ENCODE measurements at places on chromosomes 5 and 9. TPM values are rescaled to one million over a fixed set of nuclear protein-coding genes. Genes with fewer than 3 reads are reported as not detected.
A peak's percentile ranks its signal among the peaks of the same experiment; 100 is the strongest.

Gene DDX31
- total RNA-seq, result 23.1 TPM

Gene RFX3
- 4.5 TPM for total RNA-seq

Gene F12
- 13.3 TPM for total RNA-seq

Gene GADD45G
- 5.4 TPM for total RNA-seq

Gene TAF11L5
- total RNA-seq, result not detected

Gene SPINK6
- not detected for total RNA-seq

Gene RLN2
- total RNA-seq, result 1.9 TPM

Gene TLX3
- not detected for total RNA-seq

GRCh38 chr5:88683506-88684135 is 199.4 kb downstream of the MEF2C start:
- DNase-seq, result peak; percentile 34
- H3K36me3 ChIP-seq, result no peaks in the 10 kb centered on the region
- no peak overlapping the region for H3K4me3 ChIP-seq
- H3K27me3 ChIP-seq, result peaks cover 5% of the 10 kb centered on the region
- 0 out of 2 replicates have a peak, but pooled peaks cover 9% of the 10 kb centered on the region for H3K4me1 ChIP-seq

DNA sequence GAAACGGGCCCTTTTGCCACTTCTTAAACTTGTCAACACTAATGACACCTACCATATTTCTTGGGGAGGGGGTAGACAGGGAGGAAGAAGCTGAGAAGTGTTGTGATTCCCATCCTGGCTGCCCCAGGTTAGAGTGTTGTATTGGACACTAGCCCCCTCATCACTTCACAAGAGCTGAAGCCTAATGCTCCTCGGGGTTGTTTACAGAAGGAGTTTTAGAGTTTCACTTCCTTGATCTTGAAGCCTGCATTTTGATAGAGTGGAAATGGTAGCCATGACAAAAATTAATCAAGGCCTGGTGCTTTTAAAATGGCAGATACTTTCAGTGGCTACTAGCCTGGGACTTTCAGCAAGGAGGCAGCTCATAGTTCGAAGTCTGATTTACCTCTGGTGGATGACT is 11.0 kb upstream of the FAM120AOS start:
- H3K27ac ChIP-seq, result no peak overlapping the region
- H3K4me1 ChIP-seq, result peaks cover 12% of the 10 kb centered on the region
- no peaks in the 10 kb centered on the region for H3K27me3 ChIP-seq
- no peak for DNase-seq
- H3K4me3 ChIP-seq, result no peak overlapping the region
- H3K36me3 ChIP-seq, result no peaks in the 10 kb centered on the region

GRCh38 chr5:17918373-17919104 is 284.3 kb downstream of the TAF11L14 start:
- no peak overlapping the region for H3K27ac ChIP-seq
- no peaks in the 10 kb centered on the region for H3K27me3 ChIP-seq
- DNase-seq, result no peak
- H3K4me3 ChIP-seq, result no peak overlapping the region
- H3K36me3 ChIP-seq, result no peaks in the 10 kb centered on the region

- no peaks in the 10 kb centered on the region for H3K36me3 ChIP-seq
- no peak overlapping the region for H3K27ac ChIP-seq
- H3K4me3 ChIP-seq, result no peak overlapping the region
- no peaks in the 10 kb centered on the region for H3K27me3 ChIP-seq
- no peaks in the 10 kb centered on the region for H3K4me1 ChIP-seq
These were observed 27.3 kb downstream of the AFAP1L1 start for GRCh38 chr5:149298842-149299404.

GRCh38 chr9:128106181-128106939 is 21.2 kb downstream of the PTGES2 start:
- no peak overlapping the region for H3K4me3 ChIP-seq
- no peak for DNase-seq
- H3K27ac ChIP-seq, result no peak overlapping the region
- H3K4me1 ChIP-seq, result peaks cover 16% of the 10 kb centered on the region
- H3K27me3 ChIP-seq, result no peaks in the 10 kb centered on the region

GRCh38 chr9:113963696-113964494 is 87.8 kb downstream of the ZNF618 start:
- H3K4me1 ChIP-seq, result no peaks in the 10 kb centered on the region
- H3K27ac ChIP-seq, result no peak overlapping the region
- H3K27me3 ChIP-seq, result no peaks in the 10 kb centered on the region
- DNase-seq, result no peak

DNA sequence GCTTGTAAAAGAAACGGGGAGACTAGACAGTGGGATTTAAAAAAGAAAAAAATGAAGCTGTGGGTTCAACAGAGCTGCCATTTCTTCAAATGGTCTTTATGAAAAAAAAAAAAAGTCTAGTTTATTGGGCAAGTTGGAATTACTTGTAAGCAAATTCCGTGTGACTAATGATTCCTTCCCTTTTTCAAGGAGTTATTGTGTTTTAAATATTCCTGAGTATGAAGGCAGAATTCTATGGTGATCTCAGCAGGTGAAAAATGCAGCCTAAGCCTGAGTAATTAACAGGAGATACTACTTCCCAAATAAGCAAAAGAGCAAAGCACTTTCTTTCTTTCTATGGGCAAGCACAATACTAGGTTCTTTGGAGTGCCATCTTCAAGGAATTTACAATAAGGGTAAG is 481.9 kb downstream of the ZNF608 start:
- no peak for DNase-seq
- no peak overlapping the region for H3K27ac ChIP-seq
- no peaks in the 10 kb centered on the region for H3K27me3 ChIP-seq
- H3K4me3 ChIP-seq, result no peak overlapping the region
- peaks cover 14% of the 10 kb centered on the region for H3K4me1 ChIP-seq

GRCh38 chr5:61790007-61790406 is 457.9 kb downstream of the ZSWIM6 start:
- H3K36me3 ChIP-seq, result no peaks in the 10 kb centered on the region
- peaks cover 9% of the 10 kb centered on the region for H3K4me1 ChIP-seq
- no peak overlapping the region for H3K27ac ChIP-seq
- H3K4me3 ChIP-seq, result no peak overlapping the region
- no peak for DNase-seq

DNA sequence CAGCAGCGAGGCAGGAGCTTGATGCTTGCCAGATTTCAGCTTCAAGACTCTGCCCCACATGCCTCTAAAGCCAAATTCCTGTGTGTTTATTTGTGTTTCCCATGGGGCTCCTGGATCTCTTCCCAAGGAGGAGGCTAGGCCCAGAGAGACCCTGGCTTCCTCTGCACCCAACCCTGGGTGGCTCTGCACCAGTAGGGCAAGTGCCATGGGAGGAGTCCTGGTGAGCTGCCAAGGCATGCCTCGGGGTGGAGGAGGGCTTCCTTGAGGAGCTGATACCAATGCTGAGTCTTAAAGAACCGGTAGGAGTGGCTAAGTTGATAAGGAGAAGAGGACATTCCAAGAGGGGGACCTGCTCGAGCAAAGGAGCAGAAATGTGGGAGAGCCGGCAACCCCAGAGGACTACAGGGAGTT is 6.8 kb upstream of the TIFAB start:
- no peak overlapping the region for H3K27ac ChIP-seq
- no peaks in the 10 kb centered on the region for H3K36me3 ChIP-seq
- H3K4me1 ChIP-seq, result peaks cover 3% of the 10 kb centered on the region
- no peak overlapping the region for H3K4me3 ChIP-seq
- no peaks in the 10 kb centered on the region for H3K27me3 ChIP-seq

GRCh38 chr5:109695005-109695926 is 5.5 kb downstream of the MAN2A1 start:
- H3K27me3 ChIP-seq, result no peaks in the 10 kb centered on the region
- H3K36me3 ChIP-seq, result no peaks in the 10 kb centered on the region
- H3K27ac ChIP-seq, result no peak overlapping the region
- no peak overlapping the region for H3K4me3 ChIP-seq
- DNase-seq, result no peak

DNA sequence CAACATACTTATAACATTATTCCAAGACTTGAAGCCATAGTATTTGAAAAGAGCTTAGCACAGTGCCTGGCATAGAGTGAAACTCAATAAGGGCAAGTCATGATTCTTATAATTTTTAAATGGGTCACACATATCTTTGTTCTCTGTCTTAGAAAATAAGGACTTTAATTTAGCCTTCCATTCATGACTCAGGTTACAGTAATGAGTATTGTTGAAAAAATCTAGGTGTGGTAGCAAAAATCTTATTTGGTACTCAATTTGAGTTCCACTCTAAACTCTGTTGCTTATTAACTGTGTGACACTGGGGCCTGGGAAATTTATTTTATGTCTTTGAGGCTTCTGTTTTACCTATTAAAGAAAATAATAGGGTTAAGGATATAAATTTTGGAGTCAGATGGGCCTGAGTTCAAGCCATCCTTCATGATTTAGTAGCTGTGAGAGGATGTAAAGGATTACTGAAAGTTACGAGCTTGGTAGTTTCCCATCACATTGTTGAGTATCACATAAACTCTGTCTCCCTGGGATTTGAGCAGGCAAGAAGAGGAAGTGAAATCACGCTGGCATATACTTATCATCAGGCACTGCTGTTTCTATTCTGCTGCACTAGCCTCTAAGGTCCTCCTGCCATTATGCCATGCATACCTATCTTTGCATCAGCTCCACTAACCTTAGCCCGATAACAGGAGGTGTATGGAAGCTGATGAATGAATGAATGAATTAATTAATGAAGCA is 1.5 kb downstream of the SPINK9 start:
- H3K27me3 ChIP-seq, result no peaks in the 10 kb centered on the region
- H3K27ac ChIP-seq, result no peak overlapping the region
- no peaks in the 10 kb centered on the region for H3K36me3 ChIP-seq
- no peak for DNase-seq
- H3K4me3 ChIP-seq, result no peak overlapping the region
- H3K4me1 ChIP-seq, result no peaks in the 10 kb centered on the region

- no peaks in the 10 kb centered on the region for H3K36me3 ChIP-seq
- no peaks in the 10 kb centered on the region for H3K27me3 ChIP-seq
- H3K27ac ChIP-seq, result no peak overlapping the region
These were observed 240.2 kb downstream of the CDH12 start for GRCh38 chr5:22612928-22613327.

- DNase-seq, result no peak
- H3K27me3 ChIP-seq, result no peaks in the 10 kb centered on the region
- H3K36me3 ChIP-seq, result no peaks in the 10 kb centered on the region
- H3K27ac ChIP-seq, result no peak overlapping the region
These were observed 188.9 kb downstream of the PDZD2 start for GRCh38 chr5:31827867-31828266.

DNA sequence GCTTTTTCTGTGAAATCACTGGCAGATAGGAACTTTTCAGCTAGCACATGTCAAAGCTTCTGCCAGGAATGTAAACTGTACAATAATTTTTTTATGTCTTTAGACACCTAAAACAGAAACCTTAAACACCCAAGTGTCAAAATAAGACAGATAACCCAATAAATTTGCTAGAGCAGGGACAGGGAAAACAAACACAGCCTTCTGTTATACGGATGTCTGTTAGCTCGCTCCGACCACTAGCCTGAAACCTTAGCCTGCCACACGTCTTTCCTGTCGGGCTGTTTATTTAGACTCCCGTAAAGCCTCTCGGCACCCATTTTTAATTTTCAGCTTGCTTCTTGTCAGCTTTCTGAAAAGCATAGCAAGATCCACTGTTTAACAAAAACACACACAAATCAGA is 355.4 kb upstream of the SLC24A2 start:
- no peaks in the 10 kb centered on the region for H3K27me3 ChIP-seq
- H3K4me3 ChIP-seq, result no peak overlapping the region
- H3K36me3 ChIP-seq, result no peaks in the 10 kb centered on the region
- DNase-seq, result no peak

GRCh38 chr9:113899205-113899604 is 23.1 kb downstream of the ZNF618 start:
- H3K27ac ChIP-seq, result no peak overlapping the region
- H3K36me3 ChIP-seq, result no peaks in the 10 kb centered on the region
- DNase-seq, result no peak
- H3K27me3 ChIP-seq, result no peaks in the 10 kb centered on the region
- no peaks in the 10 kb centered on the region for H3K4me1 ChIP-seq

DNA sequence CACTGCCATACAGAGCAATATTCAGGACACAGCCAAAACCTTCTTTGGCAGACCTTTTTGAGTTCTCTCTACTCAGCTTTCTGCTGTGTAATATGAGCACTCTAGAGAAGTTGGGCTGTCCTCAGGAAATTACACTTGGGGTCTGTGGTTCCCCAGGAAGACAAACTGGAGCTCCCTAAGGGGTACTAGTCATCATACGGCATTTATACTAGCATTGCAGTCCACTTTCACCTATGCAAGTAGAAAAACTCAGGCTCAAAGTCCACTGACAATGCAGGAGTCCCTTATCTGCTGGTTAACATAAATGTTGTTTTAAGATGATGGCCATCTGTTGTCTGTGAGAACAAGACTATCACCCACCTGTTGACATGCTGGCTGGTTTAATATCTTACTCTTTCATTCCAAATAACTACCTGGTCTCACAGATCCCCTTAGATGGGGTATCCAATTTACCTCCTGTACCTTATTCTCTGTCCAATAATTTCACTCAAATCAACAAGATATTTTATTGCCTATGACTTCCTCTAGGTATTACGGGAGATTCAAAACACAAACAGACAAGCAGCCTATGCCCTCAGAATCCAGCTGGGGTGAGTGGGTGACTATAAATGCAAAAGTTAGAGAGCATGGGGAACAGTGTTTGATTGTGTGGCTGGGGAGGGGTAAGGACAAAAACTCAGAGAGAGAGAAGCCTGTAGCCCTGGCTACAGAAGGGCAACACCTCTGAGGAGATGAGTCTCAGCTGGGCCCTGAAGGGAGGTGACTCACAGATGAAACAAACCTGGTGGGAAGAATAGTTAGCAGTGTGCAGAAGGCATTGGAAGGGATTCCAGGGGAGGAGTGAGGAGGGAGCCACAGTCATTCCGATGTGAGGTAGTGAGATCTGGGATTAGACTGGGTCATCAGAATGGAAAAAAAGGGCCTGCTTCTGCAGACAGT is 10.2 kb downstream of the DOCK8 start:
- no peaks in the 10 kb centered on the region for H3K36me3 ChIP-seq
- peak; percentile 37 for DNase-seq
- H3K27ac ChIP-seq, result no peak overlapping the region
- peaks cover 35% of the 10 kb centered on the region for H3K4me1 ChIP-seq
- no peaks in the 10 kb centered on the region for H3K27me3 ChIP-seq

DNA sequence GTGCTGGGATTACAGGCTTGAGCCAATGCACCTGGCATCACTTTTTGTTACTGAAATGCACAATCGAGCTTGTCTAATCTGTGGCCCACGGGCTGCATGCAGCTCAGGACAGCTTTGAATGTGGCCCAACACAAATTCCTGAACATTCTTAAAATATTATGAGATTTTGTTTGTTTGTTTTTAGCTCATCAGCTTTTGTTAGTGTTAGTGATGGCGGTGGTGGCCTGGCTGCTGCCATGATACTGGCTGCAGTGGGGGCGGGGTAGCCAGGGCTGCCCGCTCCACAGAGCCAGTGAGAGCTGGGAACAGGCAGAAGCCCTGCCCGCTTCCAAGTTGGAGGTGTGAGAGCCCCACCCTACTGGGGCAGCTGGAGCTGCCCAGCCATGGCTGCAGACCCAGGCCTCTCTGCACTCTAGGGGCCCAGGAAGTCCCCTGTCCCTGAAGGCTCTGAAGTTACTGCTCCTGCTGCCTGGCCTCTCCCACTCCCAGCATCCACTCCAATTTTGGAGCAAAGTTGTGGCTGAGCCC is 76.6 kb upstream of the SHB start:
- peaks cover 15% of the 10 kb centered on the region for H3K4me1 ChIP-seq
- H3K36me3 ChIP-seq, result no peaks in the 10 kb centered on the region
- no peaks in the 10 kb centered on the region for H3K27me3 ChIP-seq
- H3K4me3 ChIP-seq, result no peak overlapping the region

- DNase-seq, result no peak
- no peaks in the 10 kb centered on the region for H3K36me3 ChIP-seq
- peaks cover 22% of the 10 kb centered on the region for H3K4me1 ChIP-seq
- no peak overlapping the region for H3K4me3 ChIP-seq
- no peak overlapping the region for H3K27ac ChIP-seq
- H3K27me3 ChIP-seq, result no peaks in the 10 kb centered on the region
These were observed 162.4 kb downstream of the ESM1 start for GRCh38 chr5:54823006-54823405.

GRCh38 chr5:133751846-133752245 is 139.5 kb upstream of the FSTL4 start:
- H3K27me3 ChIP-seq, result no peaks in the 10 kb centered on the region
- H3K36me3 ChIP-seq, result no peaks in the 10 kb centered on the region
- H3K4me3 ChIP-seq, result no peak overlapping the region
- DNase-seq, result no peak

All from Caco-2 (cell line).